ENCODE measurements at places on chromosomes 6 and 20.

DNA sequence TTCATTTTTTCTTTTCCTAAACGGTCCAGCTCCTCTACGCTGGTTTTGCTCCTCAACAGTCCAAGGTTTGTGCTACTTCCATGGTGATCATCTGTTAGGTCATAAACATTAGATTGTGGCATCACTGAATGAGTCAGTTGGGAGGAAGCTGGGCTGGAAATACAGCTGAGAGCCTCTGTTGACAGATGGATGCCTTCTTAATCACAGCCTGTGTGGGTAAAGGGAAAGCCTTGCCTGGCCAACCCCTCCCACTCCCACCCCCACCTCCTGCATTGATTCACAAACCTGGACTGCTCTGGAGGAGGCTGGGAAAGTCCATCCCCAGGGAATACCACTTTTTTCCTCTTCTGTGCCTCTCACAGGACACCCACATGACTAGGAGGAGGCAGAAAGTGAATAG is 180.6 kb upstream of the CCN2 start:
- DNase-seq = peak; percentile 82

GRCh38 chr6:63663147-63663955 is 27.7 kb downstream of the PHF3 start:
- no peak for DNase-seq

DNA sequence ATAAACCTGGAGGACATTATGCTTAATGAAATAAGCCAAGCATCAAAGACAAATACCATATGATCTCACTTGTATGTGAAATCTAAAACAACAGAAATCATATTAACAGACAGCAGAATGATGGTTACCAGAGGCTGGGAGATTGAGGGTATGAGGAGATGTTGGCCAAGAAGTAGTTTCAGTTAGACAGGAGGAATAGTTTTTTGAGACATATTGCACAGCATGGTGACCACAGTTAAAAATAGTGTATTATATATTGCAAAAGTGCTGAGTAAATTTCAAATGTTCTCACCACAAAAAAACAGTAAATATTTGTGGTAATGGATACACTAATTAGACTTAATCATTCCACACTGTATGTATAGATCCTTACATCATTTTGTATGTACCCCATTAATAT is 1.8 kb downstream of the GABRR1 start:
- no peak for DNase-seq

DNA sequence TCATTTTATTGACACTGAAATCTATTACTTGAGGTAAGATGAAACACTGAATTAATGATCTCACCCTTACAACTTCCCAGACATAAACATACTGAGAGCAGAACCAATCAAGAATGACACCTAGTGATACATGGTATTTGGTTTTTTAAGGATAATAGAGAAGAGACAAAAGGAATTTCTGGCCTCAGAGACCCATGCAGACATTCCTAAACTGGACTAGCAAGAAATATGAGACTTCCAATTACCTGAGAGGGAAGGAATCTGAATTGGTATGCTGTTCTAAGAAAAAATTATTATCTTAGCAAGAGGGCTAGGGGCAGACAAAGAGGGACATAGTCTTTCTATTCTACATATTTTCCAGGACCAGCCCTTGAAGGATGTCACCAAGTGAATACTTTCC is 141.1 kb downstream of the BMP5 start:
- no peak for DNase-seq

DNA sequence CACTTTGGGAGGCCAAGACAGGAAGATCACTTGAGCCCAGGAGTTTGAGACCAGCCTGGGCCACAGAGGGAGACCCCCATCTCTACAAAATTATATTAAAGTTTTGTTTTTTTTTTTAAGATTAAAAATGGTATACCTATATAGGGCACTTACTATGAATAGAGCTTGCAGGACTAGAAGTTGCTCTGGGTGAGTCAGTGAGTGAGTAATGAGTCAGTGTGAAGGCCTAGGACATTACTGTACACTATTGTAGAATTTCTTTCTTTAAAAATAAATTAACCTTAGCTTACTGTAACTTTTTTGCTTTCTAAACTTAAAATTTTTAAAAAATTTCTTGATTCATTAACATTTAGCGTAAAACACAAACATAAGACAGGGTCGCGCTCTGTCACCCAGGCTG is 29.7 kb downstream of the STK35 start:
- no peak for DNase-seq

GRCh38 chr6:79335133-79335674 is 100.7 kb upstream of the HMGN3 start:
- DNase-seq = no peak

DNA sequence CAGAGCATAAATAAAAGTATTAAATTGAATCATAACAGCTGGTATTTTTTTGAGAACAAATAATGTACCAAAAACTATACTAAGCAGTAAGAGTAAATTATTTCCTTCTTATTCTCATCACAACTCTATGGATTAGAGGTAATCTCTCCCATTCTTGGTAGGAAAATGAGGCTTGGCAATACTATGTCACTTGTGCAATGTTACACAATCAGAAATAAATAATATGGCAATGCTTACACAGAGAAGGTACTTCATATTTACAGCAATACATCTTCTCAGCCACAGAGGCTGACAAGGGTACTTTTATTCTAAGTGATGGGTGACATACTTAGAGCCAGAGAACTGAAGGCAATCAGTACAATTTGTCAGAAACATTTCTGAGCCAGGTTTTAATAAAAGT is 3.9 kb downstream of the DST start:
- no peak for DNase-seq

DNA sequence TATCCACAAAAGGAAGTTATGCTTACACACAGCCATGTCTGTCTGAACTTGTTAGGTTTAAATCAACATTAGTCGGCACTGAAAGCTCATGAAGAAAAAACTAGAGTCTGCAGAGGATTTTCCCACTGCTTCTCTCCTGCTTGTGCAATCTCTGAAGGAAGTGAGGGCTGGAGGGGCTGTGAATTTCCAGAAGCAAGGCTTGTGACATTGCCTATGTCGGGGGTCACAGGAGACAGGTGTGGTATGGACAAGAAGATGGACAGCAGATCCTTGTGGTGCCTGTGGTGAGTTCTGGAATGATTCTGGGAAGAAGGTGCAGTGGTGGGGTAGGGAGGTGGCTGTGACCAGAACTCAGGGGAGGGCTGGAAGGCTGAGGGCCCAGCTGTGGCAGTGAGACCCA is 84.3 kb upstream of the TRAF3IP2 start:
- DNase-seq = no peak

- no peak for DNase-seq
Observed at GRCh38 chr6:53598265-53598907, 53.5 kb upstream of the GCLC start.

DNA sequence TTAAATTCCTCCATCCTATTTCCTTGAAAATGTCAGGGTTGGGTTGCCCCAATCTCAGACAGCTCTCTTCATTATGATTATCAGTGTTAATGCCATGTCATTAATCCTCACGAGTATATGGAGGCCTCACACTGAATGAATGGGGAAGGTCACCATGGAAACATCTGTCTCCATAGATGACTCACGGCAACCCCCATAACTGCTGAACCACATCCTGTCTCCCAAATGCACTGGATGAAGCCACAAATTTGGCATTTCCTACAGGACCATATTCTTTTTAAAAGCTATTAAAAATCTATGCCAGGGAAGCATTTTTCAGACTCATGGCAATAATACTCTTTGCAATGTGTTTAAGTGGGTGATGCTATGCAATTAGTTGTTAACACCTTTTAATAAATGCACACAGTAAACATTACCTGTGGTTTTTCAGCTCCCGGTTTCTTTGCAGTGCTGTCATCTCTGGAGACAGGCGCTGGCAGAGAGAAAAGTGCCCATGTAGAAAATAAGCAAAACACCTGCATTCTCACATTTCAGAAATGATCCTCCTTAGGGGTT is 80.1 kb upstream of the PTPRK start:
- DNase-seq = no peak

DNA sequence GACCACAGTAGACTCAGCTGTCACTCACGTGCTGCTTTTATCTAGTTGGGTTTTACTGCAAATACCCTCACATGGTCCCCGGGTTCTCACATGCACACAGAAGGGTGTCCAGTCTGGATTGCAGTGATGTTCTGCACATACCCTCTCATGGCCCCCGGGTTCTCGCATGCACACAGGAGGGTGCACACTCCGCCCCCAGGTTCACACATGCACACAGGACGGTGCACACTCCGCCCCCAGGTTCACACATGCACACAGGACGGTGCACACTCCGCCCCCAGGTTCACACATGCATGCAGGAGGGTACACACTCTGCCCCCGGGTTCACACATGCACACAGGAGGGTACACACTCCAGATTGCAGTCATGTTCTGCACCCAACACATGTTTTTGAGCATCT is 224.3 kb downstream of the ERMARD start:
- DNase-seq = peak; percentile 57

- no peak for DNase-seq
Observed at GRCh38 chr20:12171923-12172524, 254.3 kb downstream of the BTBD3 start.

- DNase-seq = no peak
Observed at GRCh38 chr6:116313101-116313776, 33.5 kb upstream of the TSPYL1 start.

GRCh38 chr20:50003253-50003656 is 20.5 kb downstream of the SNAI1 start:
- no peak for DNase-seq

DNA sequence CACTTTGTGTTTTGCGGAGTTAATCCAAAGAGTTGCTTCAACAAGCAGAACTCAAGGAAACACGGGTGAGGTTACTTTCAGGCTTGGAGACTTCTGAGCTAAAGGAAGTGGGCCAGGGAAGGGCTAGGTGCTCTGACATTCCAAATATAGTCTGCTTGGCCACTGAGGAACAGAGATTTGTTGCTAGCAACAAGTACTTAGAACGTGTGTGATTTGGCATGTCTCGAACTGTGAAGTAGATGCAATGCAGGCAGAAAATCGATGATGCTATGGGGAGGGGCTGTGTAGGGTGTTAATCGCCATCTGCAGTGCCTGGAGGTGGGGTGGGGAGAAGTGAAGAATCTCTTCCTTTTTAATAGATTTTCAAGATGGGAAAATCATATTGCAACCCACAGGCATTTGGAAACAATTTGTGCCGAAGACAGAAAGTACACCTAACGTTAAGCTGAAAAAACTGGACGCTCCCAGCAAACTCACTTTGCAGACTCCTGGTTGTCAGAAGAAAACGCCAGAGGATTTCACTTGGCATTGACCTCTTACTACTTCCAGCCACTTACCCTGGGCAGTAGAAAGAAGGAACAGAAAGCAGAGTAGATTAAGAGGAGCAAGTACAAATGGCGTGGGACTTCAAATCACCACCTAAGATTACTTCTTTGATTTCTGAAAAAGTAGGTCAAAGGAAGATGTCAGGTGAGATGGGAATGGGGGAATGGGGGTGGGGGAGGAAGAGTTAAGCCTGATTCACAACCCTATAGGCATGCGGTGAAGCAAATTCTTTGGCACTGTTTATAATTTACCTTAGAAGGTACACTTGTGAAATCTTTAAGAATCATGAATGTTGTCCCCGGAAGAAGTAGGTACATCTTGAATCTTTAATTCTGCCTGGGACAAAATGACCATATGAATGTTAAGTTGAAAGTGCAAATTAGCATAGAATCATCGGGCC is 314.1 kb downstream of the CD83 start:
- DNase-seq = no peak
